ENCODE measurements at places on chromosomes 2 and 18. TPM values are rescaled to one million over a fixed set of nuclear protein-coding genes. Genes with fewer than 3 reads are reported as not detected.

The LRP2 gene
- not detected for total RNA-seq

The SCYGR8 gene
- total RNA-seq = not detected

The DSG4 gene
- 0.04 TPM for total RNA-seq

The NAT8 gene
- total RNA-seq = not detected

The ASB18 gene
- total RNA-seq = not detected

The RAB6C gene
- not detected for total RNA-seq

The RHOB gene
- total RNA-seq = 46.8 TPM

The MEX3C gene
- total RNA-seq = 66.5 TPM

The SP140 gene
- total RNA-seq = 1.1 TPM

The GKN2 gene
- not detected for total RNA-seq

The ACADL gene
- not detected for total RNA-seq

The ZNF532 gene
- 46.6 TPM for total RNA-seq

The RESP18 gene
- not detected for total RNA-seq

The NCKAP5 gene
- total RNA-seq = 3.0 TPM

The MITD1 gene
- total RNA-seq = 34.6 TPM

The SF3B1 gene
- 128 TPM for total RNA-seq

The KCNE4 gene
- total RNA-seq = 0.14 TPM

The ERFE gene
- 0.75 TPM for total RNA-seq
